ENCODE measurements at places on chromosomes 6 and 20. TPM values are rescaled to one million over a fixed set of nuclear protein-coding genes. Genes with fewer than 3 reads are reported as not detected.

DNA sequence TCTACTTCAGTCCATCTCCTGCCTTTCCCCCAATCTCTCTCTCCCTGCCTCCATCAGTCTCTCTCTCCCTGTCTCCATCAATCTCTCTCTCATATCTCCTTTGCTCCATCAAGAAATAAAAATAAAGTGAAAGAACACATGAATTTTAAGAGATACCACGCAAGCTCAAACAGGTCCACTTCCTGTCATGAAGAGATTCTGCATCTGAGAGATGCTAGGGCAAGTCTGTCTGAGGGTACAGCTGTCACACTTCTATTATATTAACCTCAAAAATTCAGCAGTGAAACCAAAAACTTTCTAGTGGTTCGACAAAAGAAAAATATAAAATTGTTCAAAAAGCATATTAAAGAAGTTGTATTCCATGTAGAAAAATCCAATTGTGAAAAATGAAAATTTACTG lies 296.8 kb upstream of the RSPO3 start:
- no peak overlapping the region for H3K27ac ChIP-seq
- no peaks in the 10 kb centered on the region for H3K27me3 ChIP-seq
- DNase-seq: no peak
- H3K4me1 ChIP-seq: no peaks in the 10 kb centered on the region

GRCh38 chr20:22795871-22796270 lies 211.5 kb upstream of the FOXA2 start:
- peaks cover 14% of the 10 kb centered on the region for H3K4me1 ChIP-seq
- no peaks in the 10 kb centered on the region for H3K36me3 ChIP-seq
- no peaks in the 10 kb centered on the region for H3K27me3 ChIP-seq
- H3K27ac ChIP-seq: peak overlapping the region; percentile 66
- no peak overlapping the region for H3K4me3 ChIP-seq

DNA sequence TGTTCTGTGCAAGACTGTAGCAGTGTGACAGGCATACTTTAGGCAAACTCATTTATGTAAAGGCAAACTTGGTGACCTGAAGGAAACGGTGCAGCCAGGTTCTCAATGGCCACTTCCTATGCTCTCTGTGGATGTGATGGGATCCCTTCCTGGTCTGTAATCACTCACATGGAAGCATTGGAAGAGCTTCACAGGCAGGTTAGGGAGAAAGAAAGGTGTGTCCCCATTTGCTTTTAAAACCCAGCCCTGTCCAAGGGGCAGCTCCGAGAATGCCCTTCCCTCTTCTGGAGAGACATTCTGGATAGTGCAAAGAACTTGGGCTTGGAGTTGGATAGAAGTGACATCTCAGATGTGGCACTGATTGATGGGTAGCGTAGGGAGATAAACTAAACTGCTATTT lies 28.1 kb downstream of the CEP43 start:
- no peaks in the 10 kb centered on the region for H3K4me1 ChIP-seq
- H3K36me3 ChIP-seq: peaks cover 6% of the 10 kb centered on the region
- no peaks in the 10 kb centered on the region for H3K27me3 ChIP-seq
- DNase-seq: no peak
- H3K27ac ChIP-seq: no peak overlapping the region

DNA sequence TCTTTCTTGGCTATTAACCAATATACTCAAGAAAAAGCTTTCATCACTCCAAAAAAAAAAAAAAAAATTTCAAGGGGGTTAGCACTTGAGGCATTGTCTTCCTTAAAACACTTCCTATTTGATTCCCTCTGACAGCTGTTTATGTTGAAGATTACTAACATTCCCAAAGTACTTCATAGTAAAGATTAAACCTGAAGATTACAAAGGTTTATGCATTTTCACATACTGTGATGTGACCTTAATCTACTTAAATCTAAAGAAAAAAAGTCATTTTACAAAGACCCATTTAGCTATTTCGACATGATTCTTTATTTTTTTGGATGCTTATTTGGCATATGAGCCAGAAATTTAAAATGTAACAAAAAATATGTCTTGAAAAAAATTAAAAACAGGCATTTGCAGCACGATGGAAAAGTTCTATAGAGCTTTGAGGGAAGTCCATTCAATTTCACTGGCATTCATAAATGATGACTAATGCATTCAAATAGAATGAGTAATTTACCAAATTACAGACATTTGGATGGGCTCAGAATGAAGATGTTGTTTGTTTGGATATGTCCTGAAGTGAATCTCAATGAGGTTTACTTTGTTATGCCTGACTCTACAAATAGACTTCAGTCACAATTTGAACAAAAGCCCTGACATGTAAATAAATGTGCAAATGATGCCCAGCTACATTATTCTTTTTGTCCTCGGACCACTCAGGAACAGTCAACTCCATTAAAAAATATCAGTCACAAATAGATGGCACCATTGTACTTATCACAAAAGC lies 674.6 kb upstream of the MARCKS start:
- H3K27ac ChIP-seq: no peak overlapping the region
- H3K27me3 ChIP-seq: no peaks in the 10 kb centered on the region
- peak; percentile 89 for DNase-seq
- H3K36me3 ChIP-seq: no peaks in the 10 kb centered on the region

- H3K36me3 ChIP-seq: no peaks in the 10 kb centered on the region
- H3K4me3 ChIP-seq: no peak overlapping the region
- DNase-seq: peak; percentile 88
- H3K4me1 ChIP-seq: peaks cover 34% of the 10 kb centered on the region
- H3K27ac ChIP-seq: peak overlapping the region; percentile 58
Measured at GRCh38 chr20:23156170-23156841, 70.2 kb upstream of the CD93 start.

Gene IPCEF1
- 0.26 TPM for total RNA-seq

Gene WFDC10B
- total RNA-seq: not detected

Gene PRSS35
- 6.8 TPM for total RNA-seq

Gene GNRH2
- total RNA-seq: not detected

Gene TNXB
- 63.9 TPM for total RNA-seq
